ENCODE measurements at places on chromosomes 5 and 9. TPM values are rescaled to one million over a fixed set of nuclear protein-coding genes. Genes with fewer than 3 reads are reported as not detected.
A peak's percentile ranks its signal among the peaks of the same experiment; 100 is the strongest.

SKP1 gene
- total RNA-seq: 206 TPM

CAMK4 gene
- total RNA-seq: 1.6 TPM

GGTA1 gene
- 7.1 TPM for total RNA-seq

MTX3 gene
- 12.5 TPM for total RNA-seq

SOHLH1 gene
- not detected for total RNA-seq

NUTM2G gene
- total RNA-seq: not detected

DNA sequence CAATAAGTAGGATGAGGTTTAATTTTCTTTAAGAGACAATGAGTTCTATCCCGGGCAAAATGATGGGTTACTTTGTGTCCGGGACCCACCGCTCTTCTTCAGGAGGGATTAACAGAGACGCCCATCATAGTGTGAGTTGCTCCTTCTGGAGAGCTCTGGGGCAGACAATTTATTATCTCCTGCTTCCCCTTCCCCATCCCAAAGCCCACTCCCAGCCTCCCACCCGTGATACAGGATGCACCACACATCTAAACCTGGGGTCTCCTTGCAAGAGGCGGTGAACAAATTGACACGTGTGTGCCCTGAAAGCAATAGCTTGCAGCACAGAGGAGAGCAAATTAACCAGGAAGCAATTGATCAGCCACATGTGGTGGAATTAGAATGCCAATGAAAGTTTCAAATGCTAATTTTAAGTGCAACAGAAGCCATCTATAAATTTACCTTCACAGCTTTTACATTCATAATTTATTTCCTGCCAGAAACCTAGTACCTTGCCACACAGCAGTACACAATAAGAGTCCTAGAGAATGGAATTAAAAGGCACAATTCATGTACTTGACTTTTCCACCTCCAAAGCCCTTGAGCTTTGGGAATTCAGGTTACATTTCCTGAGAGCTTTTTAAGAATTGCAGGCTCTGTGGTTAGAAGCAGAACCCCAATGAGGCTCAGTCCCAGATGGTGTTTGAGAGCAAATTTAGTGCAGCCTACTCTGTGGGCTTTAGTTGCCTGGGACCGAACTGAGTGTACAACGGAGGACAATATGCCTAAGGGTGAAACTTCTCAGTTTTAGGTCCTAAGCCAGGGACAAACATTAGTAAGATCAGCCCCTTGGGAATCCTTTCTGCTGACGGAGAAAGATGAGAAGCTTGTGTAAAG lies 399.6 kb downstream of the MED10 start:
- ATAC-seq: no peak

DNA sequence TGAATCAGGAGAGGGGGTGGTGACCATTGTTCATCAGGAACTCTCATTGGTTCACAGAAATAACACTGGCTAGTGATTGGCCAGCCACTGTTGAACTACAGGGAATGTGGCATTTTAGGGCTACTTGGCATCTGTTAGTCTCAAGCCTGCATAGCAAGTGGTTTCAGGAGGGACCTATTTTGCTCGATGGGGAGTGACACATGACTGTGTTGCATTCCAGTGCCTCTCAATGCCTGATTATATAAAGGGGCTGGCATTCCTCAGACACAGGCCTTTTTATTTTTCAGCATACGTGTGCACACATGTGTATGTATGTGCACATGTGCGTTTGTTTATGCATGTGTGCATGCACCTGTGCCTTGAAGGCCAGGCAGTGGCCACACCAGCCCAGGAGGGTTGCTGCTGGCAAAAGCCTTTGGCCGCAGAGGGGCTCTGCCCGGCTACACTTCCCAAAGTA lies 23.2 kb downstream of the FGD3 start:
- peak; percentile 88 for ATAC-seq

GRCh38 chr5:8012131-8012977 lies 143.4 kb downstream of the MTRR start:
- ATAC-seq: no peak

- ATAC-seq: no peak
These were observed 2.2 kb downstream of the CPEB4 start for GRCh38 chr5:173890195-173890991.

DNA sequence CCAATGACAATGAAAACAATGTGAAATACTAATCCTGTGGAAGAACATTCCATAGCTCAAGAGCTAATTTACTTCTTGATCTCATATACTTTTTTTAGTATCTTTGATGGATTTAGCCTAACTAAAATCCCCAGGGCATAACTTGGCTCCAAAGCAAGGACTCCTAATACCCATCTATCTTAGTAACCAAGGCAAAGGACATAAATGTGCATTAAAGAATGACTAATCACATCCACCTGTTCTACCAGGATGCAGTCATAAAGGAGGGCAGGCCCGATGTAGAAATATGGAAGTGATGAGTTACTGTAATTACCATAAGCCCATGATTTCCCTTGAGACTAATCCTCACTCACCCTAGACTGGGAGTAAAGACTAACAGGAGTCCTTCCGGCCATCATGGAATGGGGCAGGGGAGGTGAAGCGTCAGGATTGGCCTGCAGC lies 56.9 kb downstream of the KIF24 start:
- ATAC-seq: peak; percentile 92

DNA sequence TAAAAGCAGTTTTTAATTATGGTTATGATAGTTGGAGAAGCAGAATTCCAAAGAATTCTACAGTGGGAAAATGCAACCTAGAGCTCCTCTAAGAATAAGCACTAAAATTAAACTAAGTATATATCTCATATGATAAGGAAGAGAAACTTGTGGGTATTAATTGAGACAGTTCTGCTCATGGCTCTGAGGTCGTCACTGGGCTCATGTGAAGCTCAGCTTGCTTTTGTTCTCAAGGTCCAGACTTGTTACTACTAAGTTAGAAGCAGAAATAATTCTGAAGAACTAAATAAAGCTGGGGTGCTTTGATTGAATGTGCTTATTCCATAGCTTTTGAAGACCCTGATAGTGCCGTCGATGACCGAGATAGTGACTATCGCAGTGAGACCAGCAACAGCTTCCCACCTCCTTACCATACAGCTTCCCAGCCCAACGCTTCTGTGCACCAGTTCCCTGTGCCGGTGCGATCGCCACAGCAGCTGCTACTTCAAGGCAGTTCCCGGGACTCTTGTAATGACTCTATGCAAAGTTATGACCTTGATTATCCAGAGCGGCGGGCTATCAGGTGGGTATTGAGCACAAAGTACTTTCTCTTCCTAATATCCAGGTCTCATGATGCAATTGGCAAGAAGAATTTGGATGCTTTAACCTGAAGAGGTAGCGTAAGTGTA lies 133.7 kb downstream of the UNC13B start:
- no peak for ATAC-seq

GRCh38 chr5:137822158-137822764 lies 45.4 kb upstream of the MYOT start:
- ATAC-seq: peak; percentile 36

- peak; percentile 56 for ATAC-seq
These were observed at the start of gene COL23A1 for GRCh38 chr5:178590141-178590923. TSS of gene COL23A1 (minus strand) at chr5:178590393.

DNA sequence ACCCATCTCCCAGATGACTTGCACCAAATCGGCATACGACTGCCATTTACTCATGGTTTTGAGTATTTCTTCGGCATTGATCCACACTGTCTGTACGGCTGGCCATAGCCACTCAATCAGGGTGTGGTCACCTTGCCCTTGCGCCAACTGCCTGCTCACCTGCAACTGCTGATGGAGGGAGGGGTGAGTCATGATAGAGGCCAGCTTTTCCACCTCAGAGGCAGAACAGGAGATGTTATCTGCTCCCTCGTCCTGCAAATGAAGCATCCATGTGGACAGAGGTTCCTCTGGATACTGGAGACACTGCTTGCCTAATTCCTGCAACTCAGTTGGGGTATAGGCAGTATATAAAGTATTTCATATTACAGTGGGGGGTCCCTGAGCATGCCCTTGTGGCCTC lies 85.6 kb upstream of the ATP10B start:
- ATAC-seq: peak; percentile 72

GRCh38 chr5:69029292-69029691 lies 64.5 kb upstream of the SLC30A5 start:
- ATAC-seq: no peak

- peak; percentile 80 for ATAC-seq
These were observed 545.2 kb downstream of the CSNK1G3 start for GRCh38 chr5:124056991-124057723.

DNA sequence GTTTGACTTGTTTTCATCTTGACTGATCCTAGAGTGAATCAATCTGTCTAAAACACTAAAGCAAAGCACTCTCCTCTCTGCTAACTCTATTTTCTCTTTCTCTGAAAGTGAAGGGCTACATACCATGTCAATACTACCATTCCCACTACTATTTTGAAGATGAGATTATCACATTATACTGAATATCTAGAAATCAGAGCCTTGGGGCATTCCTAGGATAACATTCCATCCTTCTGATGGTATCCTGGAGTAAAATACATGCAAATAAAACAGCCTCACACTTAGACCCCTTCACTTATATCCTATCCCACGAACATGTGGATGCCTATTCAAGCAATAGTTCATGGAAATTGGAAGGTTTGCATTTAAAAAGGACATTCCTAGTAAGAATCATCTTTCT lies 309.3 kb upstream of the ACTBL2 start:
- ATAC-seq: no peak

- ATAC-seq: no peak
These were observed 79.7 kb downstream of the SEMA6A start for GRCh38 chr5:116494784-116495450.

DNA sequence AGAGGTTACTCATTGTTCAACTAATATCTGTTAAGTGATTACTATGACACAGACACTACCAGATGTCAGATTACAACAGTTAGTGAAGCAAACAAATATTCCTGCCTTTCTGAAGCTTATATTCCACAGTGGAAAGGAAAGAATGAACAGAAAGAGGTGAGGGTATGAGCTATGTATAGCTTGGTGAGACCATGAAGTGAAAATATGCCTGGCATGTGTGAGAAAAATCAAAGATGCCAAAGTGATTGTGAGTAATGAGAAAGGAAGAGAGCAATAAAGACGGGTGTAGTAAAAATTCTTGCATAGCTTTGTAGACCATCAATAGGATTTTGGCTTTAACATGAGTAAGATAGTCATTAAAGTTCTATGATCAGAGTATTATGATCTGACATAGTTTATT lies 734.5 kb upstream of the NUDT12 start:
- ATAC-seq: no peak

DNA sequence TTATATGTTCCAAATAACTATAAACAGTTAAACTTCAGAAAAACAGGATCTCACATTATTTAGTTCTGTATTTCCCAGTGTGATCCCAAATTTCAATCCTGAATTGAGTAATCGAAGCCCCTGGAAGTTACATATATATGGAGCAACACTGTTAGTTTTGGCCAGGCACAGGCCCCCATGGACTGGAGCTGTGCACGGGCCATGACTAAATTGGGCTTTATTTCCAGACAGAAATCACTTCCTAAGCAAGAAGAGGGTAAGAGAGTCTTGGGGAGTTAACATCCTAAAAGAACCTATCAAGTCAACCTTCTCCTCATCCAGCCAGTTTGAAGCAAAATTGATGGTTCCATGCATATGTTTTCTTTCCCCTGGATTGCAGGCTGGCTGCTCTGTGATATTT lies 393.0 kb downstream of the TMEM167A start:
- no peak for ATAC-seq

- no peak for ATAC-seq
These were observed 80.6 kb upstream of the DAB2 start for GRCh38 chr5:39505363-39505762.

DNA sequence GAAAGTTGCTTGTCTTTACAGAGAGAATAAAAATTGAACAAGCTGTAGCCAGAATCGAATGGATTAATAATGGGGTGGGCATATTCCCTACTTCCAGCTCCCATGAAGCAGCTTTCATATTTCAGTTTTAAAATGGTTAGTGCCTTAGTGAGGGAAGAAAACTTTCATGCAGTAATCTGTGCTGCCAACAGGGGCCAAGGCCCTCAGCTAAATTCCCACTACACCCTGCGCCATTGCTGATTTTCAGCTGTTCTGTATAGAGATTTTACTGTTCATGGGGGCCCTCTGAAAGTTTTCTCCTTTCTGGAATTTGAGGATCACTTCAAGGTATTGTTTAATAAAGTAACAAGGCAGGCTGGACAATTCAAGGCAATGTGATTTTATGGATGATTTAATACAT lies 58.2 kb downstream of the CAST start:
- ATAC-seq: no peak
